ENCODE measurements at places on chromosomes 1 and 21. TPM values are rescaled to one million over a fixed set of nuclear protein-coding genes. Genes with fewer than 3 reads are reported as not detected.

Gene DDI2
- total RNA-seq: 34.7 TPM

Gene KRTAP13-2
- total RNA-seq: not detected

Gene TTLL7
- not detected for total RNA-seq

Gene GJA8
- not detected for total RNA-seq

Gene C1orf116
- total RNA-seq: 0.31 TPM

Gene DENND2C
- 6.6 TPM for total RNA-seq

Gene TP73
- total RNA-seq: not detected

Gene PUM1
- total RNA-seq: 191 TPM

Gene TRIM67
- total RNA-seq: not detected
